ENCODE measurements at places on chromosomes 2 and 18.

DNA sequence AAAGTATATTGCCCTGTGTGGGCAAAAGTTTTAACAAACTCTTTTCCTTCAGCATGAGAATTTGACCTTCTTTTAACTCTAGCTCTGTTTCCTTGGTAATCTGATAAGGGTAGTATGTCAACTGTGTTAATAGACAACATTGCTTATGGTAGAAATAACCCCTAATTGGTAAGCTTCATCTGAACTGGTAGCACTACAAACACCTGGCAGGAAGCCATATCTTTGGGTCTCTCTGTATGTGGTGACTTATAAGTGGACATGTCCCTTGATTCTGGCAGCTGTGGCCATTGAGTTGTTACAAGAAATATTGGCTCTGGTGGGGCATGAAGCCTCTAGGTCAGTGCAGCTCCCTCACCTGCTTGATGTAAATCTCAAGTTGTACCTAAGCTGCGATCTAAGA, 46.9 kb downstream of the MBD5 start:
- no peak for DNase-seq

DNA sequence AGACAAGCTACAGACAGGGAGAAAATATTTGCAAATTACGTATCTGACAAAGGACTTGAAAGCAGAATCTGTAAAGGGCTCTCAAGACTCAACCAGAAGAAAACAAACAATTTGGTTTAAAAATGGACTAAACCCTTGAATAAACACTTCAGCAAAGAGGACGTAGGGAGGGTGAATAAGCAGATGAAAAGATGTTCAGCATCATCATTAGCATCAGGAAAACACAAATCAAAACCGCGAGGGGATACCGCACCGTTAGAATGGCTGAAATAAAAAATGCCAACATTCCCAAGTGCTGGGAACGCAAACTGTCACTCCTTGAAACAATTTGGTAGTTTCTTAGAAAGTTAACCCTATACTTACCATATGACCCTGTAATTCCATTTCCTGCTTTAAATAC, 136.7 kb downstream of the MBP start:
- no peak for DNase-seq

DNA sequence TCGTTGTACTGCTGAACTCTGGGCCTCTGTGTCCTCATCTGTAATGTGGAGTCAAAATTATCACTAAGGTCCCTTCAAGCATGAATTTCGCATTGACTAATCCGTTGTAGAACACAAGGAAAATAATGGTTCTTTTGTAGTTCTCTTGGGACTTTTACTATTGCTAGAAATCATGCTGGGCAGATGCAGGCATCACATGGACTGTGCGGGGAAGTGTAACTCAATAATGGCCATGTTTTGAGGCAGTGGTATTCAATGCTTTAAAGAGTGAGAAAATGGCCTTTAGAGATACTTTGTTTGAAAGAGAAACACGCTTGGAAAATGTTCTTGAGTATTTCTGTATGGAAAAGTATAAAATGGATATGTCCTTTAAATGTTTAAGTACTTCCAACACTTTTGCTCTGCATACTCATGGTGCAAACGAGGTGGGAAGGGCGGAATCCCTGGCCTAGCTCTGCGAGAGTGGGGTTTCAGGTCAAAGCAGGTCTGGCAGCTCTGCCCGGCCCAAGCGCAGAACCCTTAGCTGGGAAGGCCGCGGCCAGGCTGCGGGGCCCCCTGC, 117.3 kb upstream of the MSTN start:
- DNase-seq, result peak; percentile 93

DNA sequence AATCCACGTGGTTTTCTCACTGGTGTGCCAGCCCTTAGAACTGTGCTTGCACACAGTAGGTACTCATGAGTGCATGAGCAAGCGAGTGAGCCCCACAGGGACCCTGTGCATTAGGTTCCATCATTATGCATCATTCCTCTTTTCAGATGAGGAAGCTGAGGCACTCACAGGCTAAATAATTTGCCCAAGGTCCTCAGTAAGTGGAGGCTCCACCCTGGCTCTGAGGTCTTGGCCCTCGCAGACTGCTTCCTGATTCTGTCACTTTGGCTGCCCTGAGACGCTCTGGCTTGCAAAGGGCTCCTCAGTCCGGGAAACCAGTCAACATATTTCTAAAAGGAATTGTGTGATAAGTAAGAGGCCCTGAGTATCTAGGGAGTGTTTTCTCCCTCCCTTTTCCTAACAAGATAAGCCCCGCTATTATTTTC, 71.7 kb downstream of the IL1R2 start:
- no peak for DNase-seq

DNA sequence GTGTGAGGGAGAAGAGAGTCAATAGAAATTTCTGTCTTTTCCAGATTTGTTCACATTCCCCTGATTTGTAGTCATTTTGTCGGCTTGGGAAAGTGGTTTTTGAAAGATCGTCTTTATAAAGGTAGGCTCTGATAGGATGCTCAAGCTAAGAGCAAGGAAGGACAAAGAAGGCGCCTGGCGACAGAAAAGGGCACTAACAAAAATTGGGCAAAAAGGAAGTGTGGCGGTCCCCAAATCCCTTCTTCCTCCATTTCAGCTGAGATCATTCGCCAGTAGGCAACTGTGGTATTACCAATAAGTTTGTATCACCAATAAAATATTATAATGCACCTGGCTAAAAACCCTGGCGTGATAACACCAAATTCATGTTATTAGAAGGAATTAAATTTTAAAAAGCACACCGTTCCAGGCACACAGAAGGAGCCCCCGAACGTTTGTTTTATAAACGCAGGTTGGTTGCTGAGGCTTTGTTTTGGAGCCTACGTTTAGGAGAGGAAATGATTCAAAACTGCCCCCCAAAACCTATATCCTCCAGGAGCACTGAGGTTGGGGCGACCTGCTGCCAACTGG, 756 bp upstream of the PTPN4 start:
- DNase-seq, result peak; percentile 48

DNA sequence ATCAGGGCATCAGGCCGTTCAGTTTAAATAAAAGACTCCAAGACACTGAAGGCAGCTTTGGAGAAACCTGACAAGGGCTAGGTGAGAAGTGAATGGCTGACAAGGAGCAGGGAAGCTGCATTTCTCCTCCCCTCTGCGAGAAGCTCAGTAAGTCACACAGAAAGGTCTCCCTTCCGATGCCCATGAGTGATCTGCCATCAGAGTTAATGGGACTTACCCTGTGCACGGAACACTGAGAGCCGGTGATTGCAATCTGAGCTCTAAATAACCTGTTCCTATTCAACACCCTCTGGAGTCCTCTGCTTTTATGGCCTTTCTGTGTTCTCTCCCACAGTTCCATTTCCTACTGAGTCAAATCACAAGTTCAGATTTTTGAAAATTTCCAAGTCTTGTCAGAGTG, 322.2 kb upstream of the MYT1L start:
- no peak for DNase-seq

GRCh38 chr18:13246591-13246990, 28.0 kb downstream of the LDLRAD4 start:
- no peak for DNase-seq

- no peak for DNase-seq
Measured at GRCh38 chr2:119440873-119441272, 9.2 kb downstream of the TMEM37 start.

DNA sequence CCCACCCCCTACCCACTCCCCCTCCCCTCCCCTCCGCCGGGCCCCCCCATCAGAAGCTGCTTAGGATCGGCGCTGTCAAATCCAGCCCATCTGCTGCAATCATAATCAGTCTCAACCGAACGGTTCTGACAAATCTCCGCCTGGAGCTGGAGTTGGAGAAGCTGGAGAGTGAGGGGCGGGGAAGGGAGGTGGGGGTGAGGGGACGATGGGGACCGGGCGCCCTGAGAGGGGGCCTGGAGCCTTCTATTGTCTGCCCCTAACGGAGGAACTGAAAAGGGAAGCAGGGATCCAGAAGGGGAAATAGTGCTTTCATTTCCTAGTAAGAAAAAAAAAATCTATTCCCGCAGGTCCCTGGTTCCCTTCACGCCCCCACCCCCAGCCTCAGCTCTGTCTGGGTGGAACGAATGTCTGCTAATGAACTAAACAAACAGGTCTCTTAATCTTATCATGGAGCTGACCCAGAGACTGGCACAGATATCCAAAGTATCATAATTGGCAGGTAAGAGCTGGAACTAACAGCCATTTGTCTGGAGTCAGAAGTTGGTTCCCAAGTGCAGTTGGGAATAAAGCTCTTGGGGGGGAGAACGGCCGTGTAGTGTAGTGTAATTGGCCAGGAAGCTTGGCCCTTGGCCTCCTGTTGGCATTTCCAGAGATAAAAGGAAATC, 301.2 kb downstream of the NCKAP5 start:
- no peak for DNase-seq

GRCh38 chr2:153169609-153170008, 309.0 kb downstream of the RPRM start:
- no peak for DNase-seq

- no peak for DNase-seq
Measured at GRCh38 chr18:57574866-57575265, 11.6 kb downstream of the FECH start.

DNA sequence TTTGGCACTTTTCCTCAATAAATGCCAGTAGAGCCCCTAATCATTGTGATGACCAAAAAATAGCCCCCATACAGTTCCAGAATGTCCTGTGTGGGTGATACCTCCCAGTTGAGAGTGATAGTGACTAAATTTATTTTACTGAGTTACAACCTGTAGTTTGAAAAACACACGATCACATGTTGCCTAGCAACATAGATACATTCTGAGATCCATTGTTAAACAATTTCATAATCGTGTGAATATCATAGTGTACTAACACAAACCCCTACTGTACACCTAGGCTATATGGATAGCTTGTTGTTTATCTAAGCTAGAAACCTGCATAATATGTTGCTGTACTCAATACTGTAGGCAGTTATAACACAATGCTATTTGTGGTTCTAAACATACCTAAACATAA, 30.6 kb downstream of the KCMF1 start:
- DNase-seq, result no peak

- DNase-seq, result no peak
Measured at GRCh38 chr2:144300632-144301031, 219.3 kb downstream of the ZEB2 start.

- peak; percentile 33 for DNase-seq
Measured at GRCh38 chr2:231514951-231515297, 15.3 kb downstream of the NMUR1 start.

- DNase-seq, result no peak
Measured at GRCh38 chr2:181948227-181948626, 37.4 kb upstream of the PPP1R1C start.

- no peak for DNase-seq
Measured at GRCh38 chr2:36578343-36579296, 19.3 kb downstream of the FEZ2 start.

DNA sequence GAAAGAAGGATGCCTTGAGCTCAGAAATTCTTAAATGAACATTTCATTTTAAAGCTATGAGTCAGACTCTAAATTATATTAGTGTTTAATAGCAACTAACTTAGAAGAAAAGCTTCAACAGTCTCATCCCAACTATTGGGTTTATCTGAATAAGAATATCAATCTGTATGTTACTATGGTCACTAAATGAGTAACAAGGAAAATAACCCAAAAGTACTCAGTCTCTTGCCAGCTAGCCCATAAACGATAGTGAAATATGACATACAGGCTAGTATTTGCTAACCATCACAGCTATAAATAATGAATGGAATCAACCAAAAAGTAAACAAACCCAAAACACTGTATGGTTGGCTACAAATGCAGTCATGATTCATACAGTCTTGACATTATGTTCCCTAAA, 174.9 kb downstream of the RAB3GAP1 start:
- DNase-seq, result no peak

Measured in pons (tissue), 1 donor.